ENCODE measurements at places on chromosomes 3 and 15.

GRCh38 chr3:50194128-50194902 lies 2.9 kb downstream of the GNAT1 start:
- peak; percentile 87 for DNase-seq

DNA sequence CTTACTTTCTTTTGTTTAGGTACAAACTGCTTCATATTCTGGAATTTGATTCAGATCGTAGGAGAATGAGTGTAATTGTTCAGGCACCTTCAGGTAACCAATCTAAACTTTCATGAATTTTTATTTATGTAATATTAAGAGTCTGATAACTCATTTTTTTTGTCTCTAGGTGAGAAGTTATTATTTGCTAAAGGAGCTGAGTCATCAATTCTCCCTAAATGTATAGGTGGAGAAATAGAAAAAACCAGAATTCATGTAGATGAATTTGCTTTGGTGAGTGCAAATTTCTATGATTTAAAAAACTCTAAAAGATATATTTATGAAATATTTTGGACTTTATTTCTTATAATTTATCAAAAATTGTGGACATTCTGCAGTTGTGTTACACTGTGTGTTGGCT lies 75.8 kb downstream of the ATP11B start:
- DNase-seq = no peak

- DNase-seq = no peak
Observed at GRCh38 chr15:33492434-33493052, 181.8 kb downstream of the RYR3 start.

DNA sequence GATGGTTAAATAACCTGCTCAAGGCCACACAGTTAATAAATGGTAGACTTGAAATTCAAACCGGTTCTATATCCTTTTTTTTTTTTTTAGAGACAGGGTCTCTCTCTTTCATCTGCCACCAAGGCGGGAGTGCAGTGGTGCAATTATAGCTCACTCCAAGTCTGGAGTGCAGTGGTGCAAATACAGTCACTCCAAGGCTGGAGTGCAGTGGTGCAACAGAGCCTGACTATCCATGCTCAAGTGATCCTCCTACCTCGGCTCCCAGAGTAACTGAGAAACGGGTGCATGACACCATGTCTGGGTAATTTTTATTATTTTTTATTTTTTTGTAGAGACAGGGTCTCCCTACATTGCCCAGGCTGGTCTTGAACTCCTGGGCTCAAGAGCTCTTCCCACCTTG lies 23.4 kb downstream of the DPP8 start:
- DNase-seq = no peak

DNA sequence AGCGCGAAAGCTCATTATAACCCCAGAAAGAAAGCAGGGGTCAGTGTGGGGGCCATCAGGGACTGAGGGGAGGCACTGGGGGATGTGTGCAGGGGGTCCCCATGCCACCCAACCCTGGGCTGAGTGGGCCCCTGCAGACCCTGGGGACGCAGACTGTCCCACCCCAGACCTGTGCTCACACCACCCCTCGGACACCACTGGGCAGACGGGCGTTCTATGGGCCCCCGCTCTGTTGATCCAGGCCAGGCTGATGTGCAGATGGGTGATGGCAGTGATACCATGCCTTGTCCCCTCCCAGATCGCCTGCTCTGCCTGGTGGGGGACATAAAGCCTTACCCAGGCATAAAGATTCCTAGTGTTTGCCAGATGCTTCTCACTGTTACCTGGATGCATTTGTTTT lies 259.7 kb upstream of the TLE3 start:
- no peak for DNase-seq

DNA sequence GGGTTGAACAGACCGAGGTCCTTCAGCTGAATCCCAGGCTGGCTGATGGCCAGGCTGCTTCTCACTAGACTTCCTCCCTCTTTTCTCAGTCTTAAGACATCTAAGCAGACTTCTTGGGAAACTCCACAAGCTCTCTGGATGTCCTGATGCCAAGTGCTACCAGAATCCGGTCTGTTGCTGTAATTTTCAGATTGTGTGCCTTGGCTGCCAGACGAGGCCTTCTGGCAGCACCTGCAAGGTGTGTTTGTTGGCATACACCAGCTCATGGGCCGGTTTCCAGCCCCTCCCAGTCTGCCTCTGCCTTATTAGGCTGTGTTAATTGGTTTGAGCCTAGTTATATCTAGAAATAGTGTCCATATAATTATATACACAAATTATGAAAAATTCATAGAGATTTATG lies 120.6 kb downstream of the TNIK start:
- no peak for DNase-seq

DNA sequence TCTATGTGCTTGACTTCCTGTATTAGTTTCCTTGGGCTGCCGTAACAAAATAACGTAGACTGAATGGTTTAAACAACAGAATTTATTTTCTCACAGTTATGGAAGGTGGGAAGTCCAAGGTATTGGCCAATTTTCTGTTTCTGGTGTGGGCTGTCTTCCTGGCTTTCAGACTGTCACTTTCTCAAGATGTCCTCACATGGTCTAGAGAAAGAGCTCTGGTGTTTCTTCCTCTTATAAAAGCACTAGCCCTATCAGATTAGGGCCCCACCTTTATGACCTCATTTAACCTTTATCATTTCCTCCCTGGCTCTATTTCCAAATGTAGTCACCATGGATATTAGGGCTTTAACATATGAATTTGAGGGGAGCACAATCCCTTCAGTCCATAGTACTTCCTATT lies 54.6 kb downstream of the SPRED1 start:
- DNase-seq = no peak

- DNase-seq = no peak
Observed at GRCh38 chr3:174775603-174776002, 83.5 kb upstream of the NAALADL2 start.

- no peak for DNase-seq
Observed at GRCh38 chr15:82062479-82063454, 16.9 kb upstream of the MEX3B start.

DNA sequence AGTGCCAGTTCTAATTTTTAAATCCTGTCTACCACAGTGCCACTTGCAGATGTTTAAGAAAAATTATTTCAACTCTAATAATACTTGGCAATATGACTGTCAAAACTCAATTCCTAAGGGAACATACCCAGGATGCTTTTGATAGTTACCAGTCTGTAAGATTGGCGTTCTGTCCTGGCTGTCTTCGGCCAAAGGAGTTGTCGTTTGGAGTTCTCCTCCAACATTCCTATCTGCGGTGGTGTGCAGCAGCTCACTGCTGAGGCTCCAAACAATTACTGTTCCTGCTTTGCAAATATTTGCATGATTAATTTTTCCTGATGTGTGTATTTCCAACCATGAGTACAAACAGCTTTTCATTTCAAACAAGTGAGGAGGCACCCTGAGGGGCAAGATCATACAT lies 330.8 kb upstream of the DPH6 start:
- peak; percentile 11 for DNase-seq

GRCh38 chr3:158790901-158791589 lies 10.8 kb upstream of the MFSD1 start:
- peak; percentile 59 for DNase-seq

DNA sequence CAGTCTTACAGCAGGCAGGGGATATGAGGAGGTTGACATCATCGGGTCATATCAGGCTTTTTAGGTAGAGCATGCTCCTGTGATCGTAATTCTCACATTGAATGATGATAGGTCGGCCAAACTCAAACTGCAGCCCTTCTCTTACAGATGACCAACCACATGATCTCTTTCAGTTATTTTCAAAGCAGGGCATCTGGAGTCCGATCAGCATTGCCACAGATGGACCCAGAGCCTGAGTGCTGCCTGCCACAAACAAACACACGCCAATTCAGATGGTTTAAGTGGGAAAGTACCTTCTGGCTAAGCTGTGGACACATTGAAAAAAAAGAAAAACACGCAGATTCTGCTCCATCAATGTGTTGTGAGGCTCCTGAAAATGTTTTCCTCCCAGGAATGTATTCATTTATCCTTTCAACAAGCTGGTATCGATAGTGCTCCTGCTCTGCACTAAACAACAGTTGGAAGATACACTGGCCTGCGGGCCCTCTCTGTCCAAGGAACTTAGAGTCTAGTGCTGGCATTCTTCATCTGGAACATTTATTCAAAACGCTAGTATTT lies 31.2 kb downstream of the ARPP21 start:
- no peak for DNase-seq

GRCh38 chr15:85402195-85402881 lies 21.9 kb downstream of the AKAP13 start:
- DNase-seq = no peak

DNA sequence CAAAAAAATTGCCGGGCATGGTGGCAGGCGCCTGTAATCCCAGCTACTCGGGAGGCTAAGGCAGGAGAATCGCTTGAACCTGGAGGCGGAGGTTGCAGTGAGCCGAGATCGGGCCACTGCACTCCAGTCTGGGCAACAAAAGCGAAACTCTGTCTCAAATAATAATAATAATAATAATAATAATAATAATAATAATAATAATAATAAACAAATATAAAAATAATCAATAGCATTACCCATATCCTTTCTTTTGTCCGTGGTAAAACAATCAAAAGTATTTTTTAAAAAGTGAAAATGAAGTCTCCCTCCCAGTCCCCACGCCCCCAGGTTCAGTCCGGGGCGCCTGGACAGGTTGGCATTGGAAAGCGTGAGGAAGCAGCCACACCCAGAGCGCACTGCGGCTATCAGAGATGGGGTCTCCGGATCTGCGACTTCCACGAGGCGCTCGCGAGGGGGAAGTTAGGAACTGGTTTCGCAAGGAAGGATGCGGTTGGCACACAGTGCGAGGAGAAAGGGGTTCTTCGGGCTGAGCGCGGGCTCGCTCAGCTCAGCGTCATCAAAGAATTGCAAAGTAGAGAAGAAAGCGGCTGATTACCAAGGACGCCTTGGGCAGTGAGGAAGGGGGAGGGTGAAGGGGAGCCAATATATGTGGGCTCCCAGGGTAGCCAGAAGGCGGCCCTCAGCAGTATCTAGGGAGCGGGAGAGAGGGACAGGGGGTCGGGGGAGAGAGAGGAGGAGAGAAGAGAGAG lies 69.5 kb upstream of the EPHB3 start:
- no peak for DNase-seq

- peak; percentile 72 for DNase-seq
Observed at GRCh38 chr15:41967506-41968206, 4.7 kb downstream of the EHD4 start.

GRCh38 chr3:4021162-4021561 lies 221.9 kb downstream of the LRRN1 start:
- no peak for DNase-seq

DNA sequence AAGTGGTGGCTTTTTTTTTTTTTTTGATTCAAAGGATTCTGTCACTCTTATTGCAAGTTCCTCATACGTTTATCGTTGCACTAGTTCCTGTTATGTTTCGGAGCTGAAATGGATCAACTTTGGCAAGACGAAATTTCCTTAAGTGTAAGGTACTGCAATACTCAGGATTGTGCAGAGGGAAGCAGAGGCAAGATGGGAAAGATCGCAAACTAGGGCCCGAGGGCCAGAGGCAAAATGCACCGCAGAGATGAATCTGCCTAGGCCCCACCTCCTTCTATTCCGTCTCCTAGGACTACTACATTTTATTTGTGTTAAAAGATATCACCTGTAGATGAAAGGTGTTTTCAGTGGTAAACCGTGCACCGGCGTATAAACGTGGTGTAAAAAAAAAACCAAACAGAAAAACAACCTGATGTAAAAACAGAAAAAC lies 331 bp downstream of the RNU6-1 start:
- DNase-seq = peak; percentile 62

- peak; percentile 77 for DNase-seq
Observed at GRCh38 chr3:141303481-141304223, 64.7 kb upstream of the ZBTB38 start.

DNA sequence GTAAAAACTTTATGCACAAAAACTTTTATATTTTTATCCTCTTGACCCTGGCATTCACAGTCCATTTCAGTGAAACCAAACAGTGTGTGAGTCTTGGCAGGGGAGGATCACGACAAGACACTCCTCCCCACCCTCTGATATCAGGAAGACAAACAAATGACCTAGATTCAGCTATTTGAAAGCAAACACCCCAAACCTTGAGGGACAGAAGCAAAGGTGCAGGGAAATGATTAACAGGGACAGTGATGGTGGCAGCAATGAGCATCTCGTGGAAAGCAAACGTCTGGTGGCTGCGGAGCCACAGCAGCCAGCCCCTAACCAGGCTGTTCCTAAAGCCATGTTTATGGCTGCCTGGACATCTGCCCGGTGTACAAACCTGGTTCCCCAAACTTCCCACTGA lies 52.1 kb downstream of the FSIP1 start:
- no peak for DNase-seq

DNA sequence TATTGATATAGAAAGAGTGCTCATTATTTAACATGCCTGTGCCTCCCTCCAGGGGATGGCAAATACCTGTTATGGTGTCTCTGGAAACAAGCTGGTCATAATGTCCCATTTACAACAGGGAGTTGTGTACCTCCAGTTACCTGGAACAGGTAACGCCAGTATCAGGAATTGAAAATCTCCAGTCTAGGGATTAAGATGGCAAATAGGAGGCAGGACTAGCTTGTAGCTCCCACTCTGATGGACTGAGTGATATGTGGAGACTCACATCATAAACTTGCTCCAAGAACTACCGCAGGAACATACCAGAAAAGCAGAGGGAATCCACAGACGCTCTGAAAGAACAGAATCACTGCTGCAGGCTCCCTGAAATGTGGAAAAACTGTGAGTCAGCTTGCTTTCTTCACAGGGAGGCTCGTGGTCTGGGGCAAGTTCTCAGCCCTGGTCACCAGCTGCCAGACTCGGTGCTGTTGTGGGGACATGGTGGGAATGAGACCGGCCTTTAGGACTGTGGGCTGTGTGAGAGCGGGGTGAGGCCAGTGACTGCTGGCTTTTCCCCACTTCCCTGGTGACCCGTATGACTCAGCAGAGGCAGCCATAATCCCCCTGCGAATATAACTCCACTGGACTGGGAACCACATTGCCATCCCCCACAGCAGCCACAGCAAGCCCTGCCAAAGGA lies 97.4 kb downstream of the KCNAB1 start:
- DNase-seq = no peak

GRCh38 chr15:65071381-65071811 lies 3.6 kb upstream of the RASL12 start:
- DNase-seq = peak; percentile 36

DNA sequence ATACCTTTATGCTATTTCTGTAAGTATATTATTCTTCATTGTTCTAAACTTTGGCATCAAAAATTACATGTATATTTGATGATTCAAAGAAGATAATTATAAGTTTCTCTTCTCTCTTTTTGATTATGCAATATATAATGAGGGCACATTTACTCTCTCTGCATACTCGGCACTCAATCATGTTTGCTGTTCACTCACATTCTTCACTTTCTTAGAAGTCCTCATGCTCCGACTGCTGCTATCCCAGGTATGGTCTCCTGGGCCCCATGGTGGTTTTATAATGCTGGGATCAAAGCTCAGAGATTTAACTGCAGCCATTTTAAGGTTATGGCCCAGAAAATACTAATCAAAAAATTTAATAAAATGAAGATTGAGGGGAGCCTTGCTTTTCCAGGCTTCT lies 529.7 kb upstream of the IL12A start:
- no peak for DNase-seq

DNA sequence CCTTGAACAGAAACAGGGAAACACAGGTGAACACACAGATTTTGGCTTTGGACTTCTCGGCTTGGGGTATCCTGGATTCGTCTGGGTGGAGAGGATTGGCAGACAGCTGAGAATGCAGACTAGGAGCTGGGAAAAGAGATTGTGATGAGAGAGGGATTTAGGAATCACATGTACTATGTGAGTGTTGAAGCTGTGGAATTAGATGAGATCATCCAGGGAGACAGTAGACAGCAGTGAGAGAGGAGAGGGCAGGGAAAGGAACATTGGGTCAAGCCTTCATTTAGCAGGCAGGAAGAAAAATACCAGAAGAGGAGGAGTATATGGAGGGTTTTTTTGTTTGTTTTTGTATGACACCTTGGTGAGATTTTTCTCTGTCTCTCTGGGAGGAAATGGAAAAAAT lies 262.1 kb upstream of the TBL1XR1 start:
- peak; percentile 57 for DNase-seq
